ENCODE measurements at places on chromosomes 1 and 21.

DNA sequence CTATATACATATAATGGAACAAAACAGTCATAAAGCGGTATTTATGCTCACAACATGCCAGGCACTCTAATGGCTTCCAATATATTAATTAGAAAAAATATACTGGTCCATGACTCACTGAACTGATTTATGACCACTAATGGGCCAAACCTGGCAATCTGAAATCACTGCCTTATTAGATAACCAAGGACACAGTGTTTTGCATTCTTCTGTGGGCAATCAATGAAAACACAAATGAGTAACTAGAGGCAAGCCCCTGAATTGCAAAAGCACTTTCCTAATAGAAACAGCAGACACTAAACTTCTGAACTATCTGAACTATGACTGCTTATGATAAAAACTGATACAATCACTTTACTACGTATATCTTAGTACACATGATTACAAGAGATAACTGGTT lies 3.5 kb downstream of the GCLM start:
- no peak for DNase-seq

GRCh38 chr1:50658459-50659076 lies 235.3 kb upstream of the DMRTA2 start:
- DNase-seq, result no peak

DNA sequence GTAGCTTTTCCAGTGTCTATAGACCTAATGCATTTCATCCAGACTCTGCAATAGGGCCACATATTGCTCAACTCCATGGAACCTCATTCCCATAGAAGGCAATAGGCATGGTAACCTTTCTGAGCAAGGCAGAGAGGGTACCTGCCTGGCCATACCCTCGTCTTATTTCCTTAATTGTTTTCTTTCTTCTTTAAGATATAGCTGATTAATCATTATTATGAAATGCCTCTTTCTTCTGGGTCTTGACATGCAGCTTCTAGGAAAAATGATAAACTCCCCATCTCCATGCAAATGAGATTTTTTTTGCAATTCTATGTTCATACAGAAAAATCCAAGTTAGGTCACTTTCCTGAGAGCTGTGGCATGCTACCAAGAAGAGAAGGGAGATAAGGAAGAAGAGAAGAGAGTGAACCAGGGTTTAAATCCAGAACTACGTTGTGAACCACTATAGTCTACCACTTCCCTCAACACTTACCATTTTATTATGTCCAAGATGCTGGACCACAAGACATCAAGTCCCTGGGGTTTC lies 33.0 kb upstream of the IL20 start:
- no peak for DNase-seq

GRCh38 chr1:64469116-64469976 lies 583 bp upstream of the CACHD1 start:
- DNase-seq, result no peak

DNA sequence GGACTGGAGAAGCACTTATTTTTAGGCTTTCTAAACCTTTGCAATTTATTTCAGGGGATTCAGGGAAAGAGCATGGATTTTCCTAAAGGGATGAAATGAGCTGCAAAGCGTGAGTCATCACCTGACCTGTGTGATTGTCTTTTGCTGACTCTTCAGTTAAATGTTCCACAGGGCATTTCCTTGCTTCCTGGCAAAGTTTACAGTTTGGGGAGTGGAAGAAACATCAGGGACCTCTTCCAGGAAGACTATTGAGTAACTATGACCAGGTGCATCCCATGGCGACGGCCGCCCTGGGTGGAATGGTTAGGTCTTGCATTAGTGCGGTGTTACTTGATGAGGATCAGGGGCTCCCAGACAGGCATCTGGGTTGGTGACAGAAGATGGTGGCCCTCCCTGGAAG lies 79.5 kb upstream of the SIPA1L2 start:
- no peak for DNase-seq

DNA sequence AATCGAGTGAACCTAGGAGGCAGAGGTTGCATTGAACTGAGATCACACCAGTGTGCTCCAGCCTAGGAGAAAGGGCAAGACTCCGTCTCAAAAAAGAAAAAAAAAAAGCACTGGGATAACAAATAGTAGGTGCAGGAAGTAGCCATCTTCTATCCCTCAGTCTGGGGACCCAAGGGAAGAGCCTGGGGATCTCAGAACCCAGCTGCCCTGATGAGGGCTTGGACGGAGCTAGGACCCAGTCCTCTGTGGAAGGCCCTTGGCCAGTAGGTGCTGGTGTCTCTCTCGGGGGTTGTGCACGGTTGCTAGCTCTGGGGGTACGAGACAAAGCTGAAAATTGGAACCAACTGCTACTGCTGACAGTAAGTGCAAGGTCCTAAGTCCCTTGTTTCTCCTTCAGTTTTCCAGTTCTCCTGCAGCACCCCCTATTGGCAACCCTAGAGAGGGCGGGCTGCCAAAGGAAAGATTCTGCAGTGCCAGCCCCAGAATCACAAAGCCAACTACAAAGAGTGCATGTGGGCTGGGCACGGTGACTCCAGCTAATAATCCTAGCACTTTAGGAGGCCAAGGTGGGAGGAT lies 57.6 kb upstream of the KIF1B start:
- no peak for DNase-seq

- no peak for DNase-seq
Measured at GRCh38 chr1:2086446-2087078, 36.4 kb downstream of the PRKCZ start.

DNA sequence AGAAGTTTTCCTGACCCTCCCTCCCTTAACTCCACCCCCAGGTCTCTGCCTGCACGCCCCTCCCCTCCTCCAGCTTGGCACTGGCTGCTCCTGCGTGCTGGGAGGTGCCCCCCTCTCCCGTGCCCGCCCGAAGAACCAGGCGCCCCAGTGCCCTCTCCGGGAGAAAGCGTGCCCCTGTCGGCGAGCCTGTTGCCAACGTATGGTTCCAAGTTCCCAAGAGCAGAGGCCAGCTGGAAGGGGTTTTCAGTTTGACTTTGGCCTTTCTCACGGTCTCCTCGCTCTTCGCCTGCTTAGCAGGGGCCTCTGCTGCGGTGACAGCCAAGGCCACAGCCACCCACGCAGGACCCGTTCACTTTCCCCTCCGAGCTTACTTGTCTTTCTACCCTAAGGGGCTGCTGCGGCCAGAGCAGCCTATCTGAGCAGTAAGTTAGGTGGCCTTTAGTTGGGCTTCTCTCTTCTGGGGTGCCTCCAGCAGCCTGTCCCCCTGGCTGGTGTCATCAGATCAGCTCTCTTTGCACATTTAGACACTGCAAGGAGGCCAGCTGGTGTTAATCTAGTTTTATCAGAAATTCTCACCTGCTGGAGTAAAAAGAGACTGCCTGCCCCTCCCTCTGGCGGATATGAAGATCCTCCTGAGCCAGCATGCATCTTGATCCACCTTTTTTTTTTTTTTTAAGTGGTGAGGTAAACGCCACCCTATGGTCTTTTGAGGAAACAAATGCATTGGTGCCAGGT lies 1.5 kb downstream of the STUM start:
- no peak for DNase-seq

DNA sequence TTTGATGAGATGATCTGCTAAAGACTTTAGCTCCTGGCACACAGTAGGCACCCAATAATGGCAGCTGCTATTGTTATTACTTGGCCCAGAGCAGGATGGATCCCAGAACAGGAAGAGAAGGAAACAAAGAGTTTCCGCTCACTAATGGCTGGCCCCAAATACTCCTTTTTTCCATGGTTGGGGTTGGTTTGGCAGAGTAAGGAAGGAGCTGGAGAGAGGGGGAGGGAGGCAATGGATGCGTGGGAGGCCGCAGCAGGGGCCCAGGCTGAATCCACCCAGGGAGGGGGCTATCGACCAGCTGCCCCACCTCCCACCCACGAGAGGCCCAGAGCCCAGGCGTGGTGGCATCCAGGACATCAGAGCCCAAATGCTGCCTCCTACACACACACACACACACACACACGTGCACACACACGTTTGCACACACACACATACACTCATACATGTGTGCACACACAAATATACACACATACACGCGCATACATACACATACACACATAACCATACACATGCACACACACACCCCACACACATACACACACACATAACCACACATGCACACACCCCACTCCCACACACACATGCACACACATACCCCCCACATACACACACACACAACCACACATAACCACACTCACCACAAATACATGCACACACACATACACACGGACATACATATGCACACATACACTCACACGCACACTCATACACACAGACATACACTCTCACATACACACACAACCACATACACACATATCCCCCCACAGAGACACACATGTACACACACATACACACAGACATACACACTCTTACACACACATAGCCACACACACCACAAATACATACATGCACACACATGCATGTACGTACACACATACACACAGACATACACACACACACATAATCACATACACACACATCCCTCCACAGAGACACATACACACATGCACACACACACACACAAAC lies 25.2 kb downstream of the C1QB start:
- no peak for DNase-seq

DNA sequence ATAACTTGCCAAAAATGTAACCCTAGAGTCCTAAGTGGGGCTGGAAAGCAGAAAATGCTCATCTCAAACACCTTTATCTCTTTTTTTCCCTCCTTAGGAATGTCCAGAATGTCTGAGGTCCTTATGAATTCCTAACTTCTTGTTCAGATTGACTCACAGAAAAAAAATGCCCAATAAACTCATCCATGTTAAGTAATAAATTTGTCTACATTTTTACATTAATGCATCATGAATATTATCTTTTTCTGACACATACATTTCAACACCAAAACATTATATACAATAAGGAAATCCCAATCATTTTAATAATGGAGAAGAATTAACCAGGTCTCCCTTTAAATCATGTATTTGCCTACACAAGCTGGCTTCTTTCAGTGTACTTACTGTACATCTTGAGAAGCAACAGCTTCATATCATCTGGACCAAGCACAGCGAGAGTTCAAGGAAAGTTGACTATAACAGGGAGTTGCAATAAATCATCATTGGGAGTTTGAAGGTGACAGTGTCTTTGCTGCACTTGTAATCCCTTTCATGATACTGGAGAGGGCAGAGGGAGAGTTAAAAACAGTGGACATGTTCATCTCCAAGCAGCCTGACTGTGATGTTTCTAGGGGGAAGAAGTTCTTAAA lies 565.2 kb downstream of the LTN1 start:
- DNase-seq, result no peak

- no peak for DNase-seq
Measured at GRCh38 chr1:46188295-46189030, 9.8 kb downstream of the POMGNT1 start.

- no peak for DNase-seq
Measured at GRCh38 chr1:57112148-57112547, 146.3 kb upstream of the C8B start.

- DNase-seq, result no peak
Measured at GRCh38 chr1:154867064-154867825, 2.8 kb downstream of the KCNN3 start.

DNA sequence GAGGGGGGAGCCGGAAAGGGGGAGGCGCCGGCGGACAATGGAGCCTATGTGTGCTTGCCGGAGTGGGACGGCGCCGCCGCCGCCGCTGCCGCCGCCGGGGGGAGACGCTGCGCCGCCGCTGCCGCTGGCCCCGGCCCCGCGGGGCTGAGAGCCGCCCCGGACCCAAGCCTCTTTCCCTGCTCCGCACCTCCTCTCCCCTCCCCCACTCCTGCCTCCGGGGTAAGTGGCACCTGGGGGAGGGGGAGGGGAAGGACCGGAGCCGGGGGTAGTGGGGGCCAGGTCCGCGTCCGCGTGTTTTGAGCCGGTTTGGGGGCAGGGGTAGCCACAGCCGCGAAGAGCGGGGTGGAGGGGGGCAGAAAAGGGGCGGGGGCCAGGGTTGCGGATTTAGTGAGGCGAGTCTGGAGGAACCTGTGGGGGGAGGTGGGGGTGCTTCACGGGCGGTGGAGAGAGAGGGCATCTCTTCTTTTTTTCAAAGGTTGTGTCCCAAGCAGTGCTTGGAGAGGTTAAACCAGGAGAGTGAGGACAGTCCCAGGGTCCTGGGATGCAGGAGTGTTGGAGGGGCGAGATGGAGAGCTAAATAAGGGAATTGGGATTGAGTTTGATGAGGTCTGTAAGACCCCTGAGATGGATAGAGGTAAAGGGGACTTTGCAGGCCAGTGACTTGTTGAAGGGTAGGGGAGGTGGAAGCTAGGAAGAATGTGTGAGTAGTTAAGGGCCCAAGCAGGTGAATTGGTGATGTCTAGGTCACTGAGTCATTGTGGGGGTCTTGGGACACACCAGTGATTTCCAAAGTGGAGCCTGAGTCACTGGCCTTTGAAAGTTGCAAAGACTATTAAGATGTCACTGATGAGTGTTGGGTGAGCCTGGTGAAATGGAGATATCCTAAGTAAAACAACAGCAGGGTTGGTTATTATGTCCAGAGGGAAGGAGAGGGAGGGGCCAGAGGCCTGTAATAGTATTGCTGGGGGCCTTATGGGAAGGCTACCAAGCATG lies 59.1 kb downstream of the BCL9 start:
- DNase-seq, result no peak

DNA sequence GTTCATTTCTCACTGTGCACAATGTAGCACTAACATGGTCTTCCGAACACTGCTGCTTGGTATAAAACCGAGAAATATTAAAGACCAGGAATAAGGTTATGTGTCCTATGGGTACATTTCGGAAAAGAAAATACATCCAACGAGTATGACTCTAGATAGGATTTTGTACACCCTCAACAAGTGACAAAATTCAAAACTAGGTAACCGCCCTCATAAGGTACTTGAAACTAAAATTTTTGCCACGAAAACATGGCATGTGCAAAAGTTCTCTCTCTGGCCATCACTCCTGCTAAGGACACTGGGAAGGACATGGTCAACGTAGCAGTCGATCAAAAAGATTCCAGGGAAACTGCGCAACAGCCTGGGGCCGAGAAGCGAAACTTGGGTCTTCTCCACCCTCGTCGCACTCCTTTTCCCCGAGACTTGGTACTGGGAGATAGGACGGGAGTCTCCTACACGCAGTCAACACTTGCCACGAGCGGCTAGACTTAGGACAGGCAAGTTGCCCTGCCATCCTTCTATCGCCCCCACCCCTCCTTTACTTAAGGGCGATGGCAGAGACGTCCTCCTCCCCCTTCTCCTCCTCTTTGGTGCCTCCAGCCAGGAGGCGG lies 338 bp upstream of the TOR1AIP1 start:
- peak; percentile 98 for DNase-seq

DNA sequence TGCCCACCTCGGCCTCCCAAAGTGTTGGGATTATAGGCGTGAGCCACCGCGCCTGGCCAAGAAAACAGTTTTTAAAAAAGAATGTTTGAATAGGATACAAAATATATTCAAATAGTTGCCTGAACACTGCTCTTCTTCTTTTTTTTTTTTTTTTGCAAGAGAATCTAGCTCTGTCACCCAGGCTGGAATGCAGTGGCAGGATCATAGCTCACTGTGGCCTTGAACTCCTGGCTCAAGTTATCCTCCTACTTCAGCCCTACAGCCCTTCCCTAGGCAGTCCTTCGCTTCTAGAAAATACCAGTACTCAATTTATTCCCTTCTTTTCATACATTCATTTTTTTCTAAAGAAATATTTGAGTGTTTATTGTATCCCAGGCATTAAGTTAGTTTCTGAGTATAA lies 67.9 kb downstream of the OSBPL9 start:
- no peak for DNase-seq

GRCh38 chr1:151816548-151817352 lies 11.5 kb upstream of the LINGO4 start:
- no peak for DNase-seq

Data from left lung (tissue), 14 donors.